ENCODE measurements at places on chromosomes 1 and 21.
A peak's percentile ranks its signal among the peaks of the same experiment; 100 is the strongest.

DNA sequence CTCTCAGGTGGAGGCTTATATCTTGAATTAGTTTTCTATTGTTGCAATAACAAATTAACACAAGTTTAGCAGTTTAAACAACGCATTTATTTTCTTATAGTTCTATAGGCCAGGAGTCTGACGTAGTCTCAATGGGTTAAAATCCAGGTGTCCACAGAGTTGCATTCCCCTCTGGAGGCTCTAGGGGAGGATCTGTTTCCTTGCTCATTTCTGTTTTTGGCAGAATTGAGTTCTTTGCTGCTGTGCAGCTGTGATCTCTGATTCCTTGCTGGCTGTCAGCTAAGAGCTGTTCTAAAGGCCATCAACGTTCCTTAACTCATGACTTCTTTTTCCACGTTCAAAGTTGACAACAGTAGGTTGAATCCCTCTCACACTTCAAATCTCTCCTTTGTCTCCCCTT, 31.8 kb downstream of the S100A10 start:
- DNase-seq, result no peak

- DNase-seq, result no peak
These were observed 92.0 kb upstream of the HAO2 start for GRCh38 chr1:119276558-119276957.

DNA sequence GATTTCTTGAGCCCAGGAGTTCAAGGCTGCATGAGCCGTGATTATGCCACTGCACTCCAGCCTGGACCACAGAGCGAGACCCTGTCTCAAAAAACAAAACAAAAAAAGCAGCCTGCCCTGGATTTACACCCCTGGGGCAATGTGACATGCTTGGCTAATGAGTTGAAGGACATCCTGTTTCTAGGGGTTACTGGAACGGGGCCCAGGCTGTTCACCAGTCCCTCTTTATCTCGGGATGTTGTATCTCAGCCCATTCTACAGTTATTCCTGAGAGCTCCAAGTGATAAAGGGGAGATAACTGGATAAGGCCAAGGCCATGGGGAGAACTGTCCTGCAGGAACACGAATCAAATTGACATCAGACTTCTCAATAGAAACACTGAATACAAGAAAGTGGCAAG, 21.7 kb upstream of the S100A2 start:
- DNase-seq, result no peak

GRCh38 chr1:34696230-34696629, 58.6 kb upstream of the GJB5 start:
- DNase-seq, result no peak

GRCh38 chr1:208137193-208137592, 107.0 kb downstream of the PLXNA2 start:
- DNase-seq, result no peak

DNA sequence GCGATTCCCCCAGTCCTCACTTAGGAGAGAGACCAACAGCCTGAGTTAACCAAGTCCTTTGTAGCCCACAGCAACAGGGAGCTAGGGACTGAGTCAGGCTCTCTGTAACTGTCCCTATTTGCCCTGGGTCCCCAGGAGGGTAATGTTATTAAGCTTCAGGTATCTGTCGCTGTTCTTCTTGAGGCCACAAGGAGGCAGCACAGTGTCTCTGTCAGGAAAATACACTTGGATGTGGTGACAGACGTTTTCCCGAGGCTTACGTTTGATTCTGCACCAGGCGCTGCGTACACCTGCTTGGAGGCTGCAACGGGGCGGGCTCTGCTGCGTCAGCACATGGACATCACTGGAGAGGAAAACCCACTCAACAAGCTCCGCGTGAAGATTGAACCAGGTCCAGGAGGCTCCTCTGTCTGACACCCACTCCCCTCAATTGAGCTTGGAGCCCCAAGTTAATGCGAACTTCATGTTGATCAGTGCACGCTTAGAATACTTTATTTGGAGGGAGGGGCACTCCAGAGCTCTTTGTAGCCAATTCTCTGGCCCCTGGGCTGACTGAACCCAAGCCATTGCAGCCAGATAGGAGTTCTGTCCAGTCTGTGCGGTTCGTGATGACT, 10.7 kb upstream of the ELF3 start:
- peak; percentile 15 for DNase-seq

GRCh38 chr1:198867182-198867581, 228.3 kb downstream of the PTPRC start:
- no peak for DNase-seq

Data from CD4-positive, alpha-beta T cell treated with Interleukin-6 at 100 ng/mL for 8 hours (primary cell).